ENCODE measurements at places on chromosomes 1 and 21.

- DNase-seq = no peak
Measured at GRCh38 chr1:28956038-28956464, 41.7 kb downstream of the EPB41 start.

GRCh38 chr1:206415942-206416341, 54.3 kb upstream of the IKBKE start:
- no peak for DNase-seq

DNA sequence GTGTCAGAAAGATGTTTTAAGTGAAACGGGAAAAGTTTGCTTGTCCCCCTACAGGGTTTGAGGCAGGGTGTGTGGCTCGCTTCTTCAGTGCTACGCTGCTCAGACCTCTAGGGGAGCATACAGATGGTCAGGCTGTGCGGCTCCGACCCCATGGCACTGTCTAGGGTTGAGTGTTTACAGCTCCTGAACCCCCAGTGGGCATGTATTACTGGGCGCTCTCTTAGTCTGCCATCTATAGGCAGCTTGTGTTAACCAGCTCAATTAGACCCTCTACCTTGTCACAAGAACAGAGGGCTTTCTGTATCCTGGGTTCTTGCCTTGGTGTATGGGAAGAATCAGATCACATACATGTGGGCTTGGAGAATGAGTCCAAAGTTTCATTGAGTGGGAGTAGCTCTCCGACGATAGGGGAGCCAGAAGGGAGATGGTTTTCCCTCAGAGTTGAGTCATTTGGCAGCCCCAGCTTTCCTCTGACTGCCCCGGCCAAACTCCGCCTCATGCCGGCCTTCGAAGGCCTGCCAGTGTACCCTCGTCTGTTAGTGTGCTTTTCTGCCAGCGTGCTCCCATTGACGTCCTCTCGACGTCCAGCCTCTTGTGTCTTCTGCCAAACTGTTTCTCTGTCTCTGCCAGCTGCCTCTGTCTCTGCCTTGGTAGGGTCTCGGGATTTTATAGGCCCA, 38.6 kb upstream of the ADGRL4 start:
- DNase-seq = no peak

DNA sequence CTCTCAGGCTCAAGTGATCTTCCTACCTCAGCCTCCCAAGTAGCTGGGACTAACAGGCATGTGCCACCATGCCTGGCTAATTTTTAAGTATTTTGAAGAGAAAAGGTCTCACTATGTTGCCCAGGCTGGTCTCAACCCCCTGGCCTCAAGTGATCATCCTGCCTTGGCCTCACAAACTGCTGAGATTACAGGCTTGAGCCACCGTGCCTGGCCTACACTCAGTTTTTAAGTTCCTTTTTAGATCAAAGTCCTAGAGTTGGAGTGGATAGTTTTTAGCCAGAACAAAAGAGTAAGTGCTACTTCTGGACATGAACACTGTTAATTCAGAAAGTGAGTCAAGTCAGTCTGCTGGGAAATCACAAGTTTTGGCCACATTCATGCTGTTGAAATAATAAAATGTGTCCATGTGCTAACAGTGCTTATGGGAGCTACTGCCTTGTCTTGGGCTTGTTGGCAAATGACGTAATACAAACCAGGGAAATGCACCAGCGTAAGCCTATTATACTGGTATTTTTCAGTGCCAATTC, 84.2 kb downstream of the NDUFS5 start:
- DNase-seq = no peak

DNA sequence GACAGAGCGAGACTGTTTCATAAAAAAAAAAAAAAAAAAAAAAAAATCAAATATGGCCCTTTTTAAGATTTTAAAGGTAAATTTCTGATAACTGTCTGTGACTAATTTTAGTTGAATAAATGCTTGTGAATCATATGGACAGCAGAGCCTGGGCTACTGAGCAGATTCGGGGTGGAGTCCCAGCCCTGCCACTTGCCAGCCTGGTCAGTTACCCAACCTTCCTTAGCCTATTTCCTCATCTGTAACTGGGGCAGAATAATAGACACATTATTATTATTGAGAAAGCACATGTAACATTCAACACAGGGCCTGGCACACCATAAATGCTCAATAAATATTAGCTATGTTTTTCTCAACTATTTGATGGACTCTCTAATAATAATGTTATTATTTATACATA, 11.2 kb upstream of the H3-3A start:
- DNase-seq = no peak

GRCh38 chr1:230029244-230029941, 37.6 kb upstream of the GALNT2 start:
- no peak for DNase-seq

- DNase-seq = no peak
Measured at GRCh38 chr1:44645476-44646244, 28.6 kb downstream of the TMEM53 start.

DNA sequence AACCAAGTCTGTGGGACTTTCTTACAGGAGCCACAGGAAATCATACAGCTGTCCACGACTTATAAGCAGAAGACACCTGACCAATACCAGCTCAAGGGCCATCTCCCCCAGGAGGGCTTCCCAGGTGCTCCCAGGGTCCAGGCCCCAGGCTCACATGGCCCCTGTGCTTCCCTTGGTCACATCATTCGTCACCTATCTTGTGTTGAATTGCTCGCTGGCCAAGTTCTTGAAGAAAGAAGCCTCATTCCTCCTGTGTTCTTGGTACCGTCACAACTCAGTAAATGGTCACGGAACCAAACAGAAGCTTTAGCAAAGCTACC, 3.0 kb downstream of the NPHP4 start:
- no peak for DNase-seq

DNA sequence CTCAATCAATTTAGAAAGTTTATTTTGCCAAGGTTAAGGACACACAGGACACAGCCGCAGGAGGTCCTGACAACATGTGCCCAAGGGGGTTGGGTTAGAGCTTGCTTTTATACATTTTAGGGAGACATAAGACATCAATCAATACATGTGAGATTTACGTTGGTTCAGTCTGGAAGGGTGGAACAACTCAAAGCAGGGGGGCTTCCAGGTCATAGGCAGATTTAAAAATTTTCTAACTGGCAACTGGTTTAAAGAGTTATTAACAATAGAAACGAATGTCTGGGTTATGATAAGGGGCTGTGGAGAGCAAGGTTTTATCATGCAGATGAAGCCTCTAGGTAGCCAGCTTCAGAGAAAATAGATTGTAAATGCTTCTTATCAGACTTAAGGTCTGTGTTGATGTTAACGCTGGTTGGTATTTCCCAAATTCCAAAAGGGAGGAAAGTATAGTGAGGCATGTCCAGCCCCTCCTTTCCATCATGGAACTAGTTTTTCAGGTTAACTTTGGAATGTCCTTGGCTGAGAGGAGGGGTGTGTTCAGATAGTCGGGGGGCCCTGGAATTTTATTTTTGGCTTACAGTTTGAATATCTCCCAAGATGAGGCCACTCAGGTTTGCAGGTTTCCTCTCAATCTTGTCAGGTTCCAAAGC, 31.0 kb upstream of the TGFBR3 start:
- DNase-seq = no peak

DNA sequence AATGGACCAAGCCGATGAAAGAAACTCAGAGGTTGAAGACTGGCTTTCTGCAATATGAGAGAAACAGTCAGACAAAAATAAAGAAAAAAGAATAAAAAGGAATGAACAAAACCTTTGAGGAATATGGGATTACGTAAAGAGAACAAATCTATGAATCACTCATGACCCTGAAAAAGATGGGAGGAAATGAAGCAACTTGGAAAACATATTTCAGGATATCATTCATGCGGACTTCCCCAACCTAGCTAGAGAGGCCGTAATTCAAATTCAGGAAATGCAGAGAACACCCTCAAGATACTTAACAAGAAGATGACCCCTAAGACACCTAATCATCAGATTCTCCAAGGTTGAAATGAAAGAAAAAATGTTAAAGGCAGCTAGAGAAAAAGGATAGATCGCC, 705.3 kb upstream of the CHRM3 start:
- DNase-seq = no peak

DNA sequence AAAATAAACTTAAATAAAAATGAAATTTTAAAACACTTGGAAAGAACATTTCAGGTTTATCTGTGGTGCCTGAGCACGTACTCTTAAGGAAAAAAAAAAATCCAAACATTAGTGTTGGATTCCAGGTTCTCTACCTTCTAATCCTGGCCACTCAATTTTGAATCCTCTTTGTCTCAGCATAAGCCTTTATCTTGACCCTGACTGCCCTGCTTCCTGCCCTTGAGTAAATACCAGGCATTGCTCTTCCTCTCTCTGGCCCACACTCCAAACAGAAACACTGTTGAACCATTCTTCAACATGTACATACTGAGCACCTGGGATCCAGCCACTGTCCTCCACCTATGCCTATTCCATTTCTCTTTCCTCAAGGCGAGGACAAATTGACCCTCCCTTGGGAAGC, 11.4 kb upstream of the VANGL1 start:
- DNase-seq = no peak

DNA sequence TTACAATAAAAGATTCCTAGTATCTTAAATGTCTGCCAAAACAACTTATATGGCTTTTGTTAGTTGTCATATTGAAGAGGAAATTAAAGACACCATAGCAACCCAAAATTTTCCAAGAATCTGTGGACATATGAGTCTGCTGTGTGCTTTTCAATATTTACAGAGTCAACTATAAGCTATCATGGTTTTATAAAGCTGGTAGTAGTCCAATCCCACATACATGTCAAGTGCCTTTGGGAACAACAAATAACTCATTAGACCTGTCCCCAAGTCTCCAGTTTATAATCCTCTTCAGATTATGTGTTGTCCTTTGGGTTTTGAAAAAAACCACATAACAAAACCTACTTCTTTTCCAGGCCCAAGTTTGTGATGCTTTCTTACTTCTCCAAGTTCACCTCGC, 293.8 kb upstream of the USP25 start:
- DNase-seq = no peak

GRCh38 chr1:233972951-233973635, 68.6 kb downstream of the SLC35F3 start:
- DNase-seq = no peak

DNA sequence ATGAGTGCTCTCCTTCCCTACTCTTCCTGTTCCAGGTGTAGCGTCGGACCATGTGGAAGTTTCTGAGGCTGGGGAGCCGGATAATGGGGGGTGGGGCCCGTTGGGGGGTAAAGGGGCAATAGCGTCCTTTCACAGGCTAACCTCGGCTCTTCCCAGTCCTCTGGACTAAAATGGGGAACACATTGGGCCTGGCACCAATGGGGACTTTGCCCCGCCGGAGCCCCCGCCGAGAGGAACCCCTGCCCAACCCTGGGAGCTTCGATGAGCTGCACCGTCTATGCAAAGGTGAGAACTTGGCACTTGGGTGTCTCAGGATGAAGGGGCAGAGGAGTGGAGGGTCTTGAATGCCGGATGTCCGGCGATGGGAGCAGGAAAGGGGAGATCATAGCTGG, 456 bp downstream of the TOMM40L start:
- DNase-seq = no peak

DNA sequence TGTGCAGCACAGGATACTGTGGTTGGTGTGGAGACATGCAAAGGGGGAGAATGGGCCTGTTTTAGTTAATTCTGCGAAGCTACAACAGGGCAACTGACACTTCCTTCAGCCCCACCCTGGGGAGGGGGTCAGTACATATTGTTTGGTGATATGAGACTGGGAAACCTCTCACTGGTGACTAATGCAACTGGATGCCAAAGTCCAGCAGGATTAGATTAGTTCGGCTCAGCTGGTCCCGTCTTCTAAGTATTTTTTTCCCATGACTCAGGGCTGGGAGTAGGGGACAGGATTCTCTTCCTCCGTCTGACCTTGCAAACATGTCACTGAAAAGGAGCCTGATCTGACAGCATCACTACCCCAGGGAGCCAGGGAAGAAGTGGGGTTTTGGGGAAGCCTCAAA, 43.0 kb downstream of the PLXNA2 start:
- DNase-seq = peak; percentile 35

DNA sequence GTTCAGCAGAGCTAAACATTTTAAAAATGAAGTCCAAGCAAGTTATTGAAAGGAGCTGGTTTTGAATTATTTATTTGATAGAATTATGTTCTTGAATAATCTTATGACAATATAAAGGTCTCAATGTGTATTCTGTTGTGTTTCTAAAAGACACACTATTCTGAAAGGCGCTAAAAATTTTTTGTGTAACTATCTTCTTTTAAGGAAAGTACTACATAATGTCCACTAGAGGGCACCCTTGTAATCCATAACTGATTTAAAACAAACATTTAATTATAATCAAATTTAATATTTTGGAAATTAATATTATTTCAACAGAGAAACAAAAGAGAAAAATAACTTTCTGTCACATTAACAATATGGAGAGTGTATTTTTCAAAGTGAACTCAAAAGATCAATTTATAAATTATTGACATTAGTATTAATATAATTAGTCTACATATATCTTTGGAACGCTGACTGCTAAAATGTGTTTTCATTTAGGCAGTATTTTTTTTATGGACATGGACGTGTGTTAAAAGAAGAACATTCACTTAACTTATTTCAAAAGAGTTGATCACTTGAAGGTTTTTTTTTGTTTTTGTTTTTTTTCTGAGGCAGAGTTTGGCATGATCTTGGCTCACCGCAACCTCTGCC, 248.4 kb downstream of the DENND1B start:
- peak; percentile 7 for DNase-seq

DNA sequence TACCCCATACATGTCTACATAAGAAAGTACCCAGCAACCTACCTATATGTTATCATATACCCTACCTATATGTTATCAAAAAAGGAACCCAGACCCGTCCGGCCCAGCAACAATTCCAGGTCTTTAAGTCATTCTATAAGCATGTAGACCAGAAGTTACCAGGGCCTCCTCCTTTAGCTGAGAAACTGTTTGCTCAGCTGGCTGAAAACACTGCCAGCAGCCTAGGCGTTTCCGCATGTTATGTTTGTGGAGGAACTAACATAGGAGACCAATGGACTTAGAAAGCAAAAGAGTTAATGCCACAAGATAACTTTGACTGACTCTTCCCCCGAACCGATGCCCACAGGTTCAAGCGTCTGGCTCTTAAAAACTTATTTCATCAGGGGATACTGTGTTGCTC, 7.1 kb upstream of the ZNF678 start:
- no peak for DNase-seq

DNA sequence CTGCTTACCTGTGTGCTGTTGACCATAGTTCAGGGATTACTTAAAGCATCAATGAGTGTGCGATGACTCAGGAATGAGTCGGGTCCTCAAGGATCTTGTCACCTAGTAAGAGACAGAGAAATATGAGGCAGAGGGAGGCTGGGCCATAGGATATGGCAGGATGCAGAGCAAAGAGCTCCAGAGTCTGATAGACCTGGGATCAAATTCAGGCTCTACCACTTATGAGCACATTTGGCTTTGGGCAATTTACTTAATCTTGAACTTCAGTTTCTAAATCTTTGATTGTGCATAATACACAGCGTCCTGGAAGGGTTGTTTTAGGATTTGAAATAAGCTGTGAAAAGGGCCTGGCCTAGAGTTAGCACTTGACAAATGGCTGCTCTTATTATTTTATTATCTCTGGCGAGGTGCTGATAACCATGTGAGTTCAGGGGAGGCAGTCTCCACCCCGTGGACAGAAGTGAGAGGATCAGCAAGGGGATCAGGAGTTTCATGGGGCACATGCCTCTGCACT, 94.5 kb downstream of the ROR1 start:
- peak; percentile 8 for DNase-seq

All from kidney glomerular epithelial cell (primary cell).